Stimulated activated CD4-positive, alpha-beta T cell treated with anti-CD3 and anti-CD28 coated beads, Interleukin-12 subunit alpha, Interleukin-12 subunit beta, amount 100 ng/mL, for 24 hours (primary cell): ENCODE measurements at places on chromosomes 11 and 22.

DNA sequence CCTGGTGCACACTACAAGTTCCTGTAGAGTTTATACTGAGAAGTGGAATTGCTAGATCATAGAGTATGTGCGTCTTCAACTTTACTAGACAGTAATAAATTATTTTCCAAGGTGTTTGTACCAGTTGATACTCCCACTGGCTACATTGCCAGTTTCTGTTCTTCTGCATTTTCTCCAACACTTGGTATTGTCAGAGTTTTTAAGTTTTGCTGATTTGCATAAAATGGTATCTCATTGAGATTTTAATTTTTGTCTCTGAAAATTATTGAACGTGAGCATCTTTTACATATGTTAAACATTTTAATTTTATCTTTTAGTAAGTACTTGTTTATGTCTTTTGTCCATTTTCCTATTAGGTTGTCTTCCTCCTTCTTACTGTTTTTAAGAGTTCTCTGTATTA is 7.3 kb downstream of the TBCEL start:
- DNase-seq: no peak

- no peak for DNase-seq
These were observed 62.7 kb downstream of the PAK1 start for GRCh38 chr11:77411137-77411707.

DNA sequence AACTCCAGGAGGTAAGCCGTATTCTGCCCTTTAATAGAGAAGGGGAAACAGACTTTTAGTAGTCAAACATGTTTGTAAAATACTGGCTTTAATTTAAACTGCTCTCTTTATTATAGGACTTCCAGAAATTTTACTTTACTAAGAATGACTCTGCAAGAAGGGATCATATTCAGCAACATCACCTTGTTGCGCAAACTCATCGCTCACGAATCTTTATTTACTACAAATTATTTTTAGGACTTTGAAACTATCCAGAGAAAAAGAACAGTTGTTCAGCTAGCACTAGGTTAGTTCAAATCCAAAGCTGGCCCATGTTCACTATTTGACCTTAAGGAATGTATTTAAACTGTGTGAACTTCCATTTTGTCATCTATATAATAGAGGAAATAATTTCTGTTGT is 498.3 kb upstream of the TENM4 start:
- no peak for DNase-seq

DNA sequence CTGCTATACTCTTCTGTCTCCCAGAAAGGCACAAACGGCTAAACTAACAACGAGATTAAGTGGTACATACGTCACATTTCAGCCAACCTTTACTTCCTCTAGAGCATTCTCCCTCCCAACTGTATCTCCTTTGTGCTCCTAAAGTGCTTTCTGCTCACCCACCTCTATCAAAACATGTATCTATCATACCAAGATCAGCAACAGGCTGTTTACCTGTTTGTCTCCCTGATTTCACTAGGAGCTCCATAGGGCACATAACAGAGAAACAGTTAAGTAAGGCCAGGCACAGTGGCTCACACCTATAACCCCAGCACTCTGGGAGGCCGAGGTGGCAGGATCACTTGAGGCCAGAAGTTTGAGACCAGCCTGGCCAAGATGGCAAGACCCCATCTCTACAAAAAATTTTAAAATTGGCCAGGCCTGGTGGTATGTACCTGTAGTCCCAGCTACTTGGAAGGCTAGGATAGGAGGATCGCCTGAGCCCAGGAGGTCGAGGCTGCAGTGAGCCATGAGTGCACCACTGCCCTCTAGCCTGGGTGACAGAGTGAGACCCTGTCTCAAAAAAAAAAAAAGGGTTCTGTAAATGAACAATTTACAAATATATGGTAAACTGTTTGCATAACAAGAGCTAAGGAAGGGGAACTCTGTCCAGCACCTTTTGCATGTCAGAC is 2.8 kb downstream of the NDUFC2 start:
- DNase-seq: no peak

DNA sequence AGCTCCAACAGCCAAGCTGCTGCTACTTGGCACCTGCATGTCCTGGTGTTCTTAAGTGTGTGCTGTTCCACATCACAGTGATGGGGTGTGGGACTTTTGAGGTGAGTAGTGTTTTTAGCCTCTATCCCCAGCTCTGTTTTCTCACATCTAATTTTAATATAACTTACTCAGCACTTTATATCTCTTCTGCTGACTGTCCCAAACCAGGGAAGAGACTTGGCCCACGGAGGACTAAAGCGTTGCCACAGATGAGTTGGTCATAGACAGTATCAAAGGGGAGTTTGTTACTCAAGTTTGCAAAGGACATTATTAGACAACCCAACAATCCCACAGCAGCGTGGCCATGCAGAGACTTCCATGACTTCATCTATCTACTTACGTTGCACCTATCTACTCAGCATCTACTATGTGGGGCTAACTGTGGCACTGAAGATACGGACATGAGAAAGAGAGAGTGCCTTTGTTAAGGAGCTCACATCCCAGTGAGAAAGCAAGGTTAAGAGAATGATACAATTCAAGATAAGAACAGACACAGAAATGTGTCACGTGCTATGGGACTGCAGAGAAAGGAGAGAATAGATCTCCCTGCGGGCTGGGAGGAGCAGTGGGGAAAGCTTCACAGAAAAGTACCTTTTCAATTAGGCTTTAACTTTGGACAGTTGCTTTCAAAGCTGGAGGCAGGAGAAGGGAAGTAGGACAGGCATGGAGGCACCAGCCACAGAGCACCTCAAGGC is 82.4 kb downstream of the ME3 start:
- no peak for DNase-seq

DNA sequence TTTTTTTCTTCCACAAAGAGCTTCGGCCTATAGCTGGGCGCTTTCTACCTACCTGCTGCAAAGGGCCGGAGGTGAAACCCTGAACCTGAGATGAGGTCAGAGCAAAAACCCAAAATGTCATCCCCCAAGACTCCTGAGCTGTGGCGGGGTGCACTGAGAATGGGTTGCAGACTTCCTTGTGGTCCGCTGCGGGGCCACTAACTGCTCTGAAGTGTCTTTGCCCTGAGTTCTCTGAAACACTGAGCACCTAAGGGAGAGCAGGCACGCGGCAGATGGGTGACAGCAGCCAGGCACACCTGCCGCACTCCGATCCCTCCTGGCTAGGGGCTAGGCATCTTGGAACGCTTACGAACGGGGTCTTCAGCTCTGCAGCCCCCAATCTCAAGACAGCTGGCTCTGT is 29.3 kb downstream of the RASD2 start:
- DNase-seq: no peak

DNA sequence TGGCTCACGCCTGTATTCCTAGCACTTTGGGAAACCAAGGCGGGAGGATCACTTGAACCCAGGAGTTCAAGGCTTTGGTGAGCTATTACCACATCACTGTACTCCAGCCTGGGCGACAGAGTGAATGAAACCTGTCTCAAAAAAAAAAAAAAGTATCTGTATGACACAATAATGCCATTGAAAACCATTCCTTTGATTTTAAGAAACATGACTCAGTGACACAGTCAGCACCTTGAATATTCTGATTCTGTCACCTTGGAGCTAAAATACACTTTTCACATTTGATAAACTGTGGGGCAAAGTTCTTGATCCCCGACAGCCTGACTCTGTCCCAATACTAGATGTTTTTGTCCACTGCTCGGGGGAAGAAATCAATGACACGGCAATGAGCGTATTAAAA is 16.7 kb upstream of the ELFN2 start:
- no peak for DNase-seq

DNA sequence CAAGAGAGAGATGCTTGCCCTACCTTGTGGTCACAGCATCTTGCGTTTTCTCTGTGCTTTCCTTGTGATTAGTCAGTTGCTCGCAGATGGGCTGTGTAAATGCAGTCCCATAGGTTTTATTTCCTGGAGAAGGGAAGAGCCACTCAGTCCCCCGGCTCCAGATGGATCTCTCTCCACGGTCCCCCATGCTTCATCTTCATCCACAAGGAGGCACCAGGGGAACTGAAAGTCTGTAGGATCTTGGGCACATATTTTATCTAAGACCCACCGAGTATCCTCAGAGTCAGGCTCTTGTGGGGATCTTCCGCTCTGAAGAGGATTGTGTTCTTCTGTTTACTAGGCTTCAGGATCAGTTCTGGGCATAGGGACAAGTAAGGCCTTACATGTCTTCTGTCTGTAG is 66.8 kb upstream of the E2F8 start:
- no peak for DNase-seq

- DNase-seq: no peak
These were observed 595.3 kb upstream of the CCDC90B start for GRCh38 chr11:83881428-83881827.

DNA sequence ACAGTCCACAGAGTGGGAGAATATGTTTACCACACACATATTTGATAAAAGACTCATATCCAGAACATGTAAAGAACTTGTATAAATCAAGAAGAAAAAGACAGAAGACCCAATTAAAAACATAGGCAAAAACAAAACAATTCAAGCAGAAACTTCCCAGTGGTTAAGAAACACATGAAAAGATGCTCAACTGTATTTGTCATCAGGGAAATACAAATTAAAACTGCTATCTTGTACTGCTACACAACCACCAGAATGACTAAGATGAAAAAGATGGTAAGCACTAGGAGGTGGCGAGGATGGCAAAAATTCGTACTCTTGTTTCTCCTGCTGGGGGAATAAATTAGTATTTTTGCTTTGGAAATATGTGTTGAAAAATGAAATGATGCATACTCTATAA is 192.3 kb upstream of the C11orf87 start:
- DNase-seq: no peak

DNA sequence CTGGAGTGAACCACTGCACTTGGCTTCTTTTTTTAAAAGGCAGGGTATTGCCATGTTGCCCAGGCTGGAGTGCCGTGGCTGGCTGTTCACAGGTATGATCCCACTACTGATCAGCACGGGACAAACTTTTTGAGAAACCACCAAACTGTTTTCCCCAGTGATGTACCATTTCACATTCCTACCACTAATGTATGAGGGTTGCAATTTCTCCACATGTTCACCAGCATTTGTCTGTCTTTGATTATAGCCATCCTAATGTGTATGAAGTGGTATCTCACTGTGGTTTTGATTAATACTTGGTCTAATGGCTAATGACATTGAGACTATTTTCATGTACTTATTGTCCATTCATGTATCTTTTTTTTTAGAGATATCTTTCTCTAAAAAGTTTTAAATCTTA is 41.5 kb upstream of the EP300 start:
- no peak for DNase-seq

GRCh38 chr11:68412593-68413475 is 47.7 kb upstream of the PPP6R3 start:
- DNase-seq: no peak

DNA sequence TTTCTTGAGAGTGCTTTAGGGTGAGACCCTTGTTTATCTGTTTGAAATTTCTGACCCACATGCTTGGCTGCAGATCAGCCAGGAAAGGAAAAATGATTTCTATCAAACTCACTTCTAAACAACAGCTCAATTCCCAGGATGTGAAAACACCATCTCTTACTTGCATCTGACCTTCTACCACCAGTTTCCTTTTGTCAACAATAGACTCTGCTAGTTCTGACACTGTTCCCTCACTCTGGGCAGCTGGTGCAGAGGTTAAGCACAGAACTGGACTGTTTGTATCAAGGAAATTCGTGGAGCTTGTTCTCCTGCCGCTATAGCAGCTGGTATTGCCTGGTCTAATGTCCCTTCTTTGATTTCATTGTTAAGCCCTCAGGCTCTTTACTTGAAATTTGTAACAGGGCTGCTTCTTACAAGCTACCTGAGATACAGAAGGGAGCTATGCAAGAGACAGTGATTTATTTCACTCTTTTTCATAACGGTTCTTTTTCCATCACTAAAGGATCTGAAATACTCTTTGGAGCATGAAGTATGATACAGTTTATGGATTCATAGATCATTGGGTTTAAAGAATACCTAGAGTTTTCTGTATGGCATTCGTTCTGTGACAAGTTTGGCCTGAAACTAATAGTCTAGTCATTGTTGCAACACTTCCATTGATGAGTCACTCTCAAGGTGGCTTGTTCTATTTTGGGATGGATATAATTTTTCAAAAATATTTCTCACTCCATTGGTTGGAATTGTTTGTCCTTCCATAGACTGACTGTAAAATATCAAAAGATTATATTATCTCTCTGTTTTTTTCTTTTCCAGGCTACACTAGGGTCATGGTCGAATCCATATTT is 178.2 kb upstream of the ZC3H12C start:
- DNase-seq: no peak

- DNase-seq: no peak
These were observed 13.6 kb upstream of the ZNRF3 start for GRCh38 chr22:28869736-28870135.

GRCh38 chr22:22348127-22348814 is 103.7 kb downstream of the VPREB1 start:
- DNase-seq: no peak

GRCh38 chr11:131246663-131247062 is 123.8 kb upstream of the NTM start:
- no peak for DNase-seq

DNA sequence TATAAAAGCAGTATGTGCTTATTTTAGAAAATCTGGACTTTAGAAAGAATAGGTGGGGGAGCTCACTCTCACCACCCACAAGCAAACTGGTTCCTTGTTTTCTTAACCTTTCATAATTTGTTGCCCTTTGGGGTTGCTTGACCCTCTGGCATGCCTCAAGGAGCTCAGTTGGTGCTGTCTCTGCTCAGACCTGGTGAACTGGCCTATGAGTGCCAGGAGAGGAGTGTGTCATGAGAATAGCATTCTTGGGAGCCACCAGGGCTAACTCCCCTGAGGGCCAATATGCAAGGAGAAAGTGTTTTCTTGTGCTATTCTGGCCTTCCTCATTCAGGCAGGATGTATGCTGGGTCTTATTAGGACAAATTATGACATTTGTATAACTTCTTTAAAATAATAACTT is 21.0 kb upstream of the AMOTL1 start:
- DNase-seq: no peak

- no peak for DNase-seq
These were observed 165.2 kb upstream of the RAG2 start for GRCh38 chr11:36763187-36763586.

DNA sequence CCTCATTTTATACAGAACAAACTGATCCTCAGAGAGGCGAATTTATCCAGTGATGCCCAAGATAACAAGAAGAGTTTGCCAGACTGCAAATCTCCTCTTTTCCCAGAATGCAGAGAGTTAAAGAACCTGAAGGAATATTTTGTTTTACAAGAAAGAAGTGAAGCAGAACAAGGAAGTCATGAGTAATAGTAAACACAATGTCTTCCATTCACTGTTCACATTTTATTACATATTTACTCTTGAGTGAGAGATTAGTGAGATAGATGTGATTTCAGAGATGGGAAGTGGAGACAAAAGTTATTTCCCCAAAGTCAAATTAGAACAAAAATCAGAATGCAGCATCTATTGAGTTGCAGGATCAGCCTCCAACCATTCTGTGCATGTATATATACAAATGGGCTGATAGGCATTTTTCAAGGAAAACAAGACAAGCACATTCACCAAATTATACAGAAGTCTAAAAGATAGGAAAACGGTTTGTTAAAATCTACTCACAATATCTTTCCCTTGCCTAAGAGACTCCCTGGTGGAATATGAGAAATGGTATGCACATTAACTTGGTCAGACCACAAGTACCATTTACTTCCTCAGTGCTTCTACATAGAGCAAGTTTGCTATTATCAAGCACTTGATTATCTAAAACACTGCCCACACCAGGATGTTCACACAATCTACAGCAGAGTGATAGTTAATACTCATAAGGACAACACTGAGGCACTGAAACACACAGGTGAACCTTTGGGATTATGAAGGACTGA is 12.0 kb downstream of the GUCY1A2 start:
- DNase-seq: no peak

GRCh38 chr11:64970731-64971151 is 1.2 kb downstream of the MAJIN start:
- DNase-seq: no peak

GRCh38 chr22:19527321-19527721 is 3.1 kb upstream of the CLDN5 start:
- no peak for DNase-seq
